ENCODE measurements at places on chromosomes 5 and 9. TPM values are rescaled to one million over a fixed set of nuclear protein-coding genes. Genes with fewer than 3 reads are reported as not detected.

The MAMDC4 gene
- total RNA-seq, result 11.0 TPM

DNA sequence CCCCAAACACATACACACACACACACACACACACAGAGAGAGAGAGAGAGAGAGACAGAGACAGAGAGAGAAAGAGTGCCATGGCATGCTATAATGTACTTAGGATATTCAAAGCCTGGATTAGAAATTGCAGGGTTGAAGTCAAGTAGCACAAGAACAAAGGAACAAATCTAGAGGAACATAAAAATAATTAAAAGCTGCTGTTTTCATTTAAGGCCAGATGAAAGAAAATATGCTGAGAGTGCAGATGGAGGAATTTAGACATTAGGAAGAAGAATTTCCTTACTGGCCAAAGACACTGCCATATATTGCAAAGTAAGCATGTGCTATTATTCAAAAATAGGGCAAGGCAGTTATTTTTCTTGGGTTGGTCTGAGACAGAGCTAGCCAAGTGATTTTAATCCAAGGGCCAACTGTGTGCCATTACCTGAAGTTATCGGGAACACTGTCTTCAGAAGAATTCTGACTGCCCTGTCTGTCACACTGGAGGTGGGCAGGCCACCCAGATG, 31.7 kb downstream of the HSD17B3 start:
- no peak for DNase-seq

GRCh38 chr5:5969942-5970483, 408.3 kb downstream of the MED10 start:
- no peak for DNase-seq

- no peak for DNase-seq
Measured at GRCh38 chr5:156500755-156501154, 173.8 kb downstream of the SGCD start.

The GPR151 gene
- not detected for total RNA-seq

The ACSL6 gene
- 1.5 TPM for total RNA-seq

DNA sequence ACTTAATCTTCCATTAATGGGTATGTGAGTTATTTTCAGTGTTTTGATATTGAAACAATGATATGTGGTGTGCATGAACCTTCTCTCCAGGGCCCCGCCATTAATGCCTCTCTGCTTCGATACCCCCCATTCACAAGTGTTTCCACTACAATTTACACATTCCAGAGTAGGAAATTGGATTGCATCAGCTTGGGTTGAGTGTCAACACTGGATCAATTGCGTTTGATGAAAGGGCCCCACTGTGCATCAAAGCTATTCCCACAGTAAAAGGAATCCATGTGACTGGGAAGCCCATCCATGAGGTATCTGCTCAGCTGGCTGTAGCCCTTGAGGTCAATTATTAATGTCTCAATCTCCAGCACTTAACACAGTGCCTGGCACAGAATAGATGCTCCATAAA, 17.8 kb upstream of the LVRN start:
- no peak for DNase-seq

- DNase-seq, result no peak
Measured at GRCh38 chr9:34446468-34446891, 11.9 kb downstream of the FAM219A start.

GRCh38 chr5:8923526-8923925, 622.3 kb downstream of the SEMA5A start:
- no peak for DNase-seq

- no peak for DNase-seq
Measured at GRCh38 chr9:37126214-37126788, 5.9 kb downstream of the ZCCHC7 start.

DNA sequence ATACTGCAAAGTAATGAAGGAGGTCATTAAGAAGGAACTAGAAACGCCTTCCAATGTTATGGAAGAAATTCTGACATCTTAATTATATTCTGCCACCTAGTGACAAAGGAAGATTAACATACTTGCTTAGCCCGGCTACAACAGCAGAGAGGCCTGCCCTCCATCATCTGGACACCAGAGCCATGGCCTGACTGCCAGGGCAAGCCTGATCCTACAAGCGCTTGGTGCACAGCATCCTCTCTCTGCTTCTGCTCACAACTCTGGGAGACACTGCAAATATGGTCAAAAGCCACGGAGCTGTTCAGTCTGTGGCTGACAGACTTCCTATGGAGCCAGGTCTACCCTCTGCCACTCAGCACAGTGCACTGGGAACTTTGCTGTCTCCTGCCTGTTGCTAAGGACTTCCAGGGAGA, 87.3 kb upstream of the SLC44A1 start:
- no peak for DNase-seq
